ENCODE measurements at places on chromosomes 4 and X. TPM values are rescaled to one million over a fixed set of nuclear protein-coding genes. Genes with fewer than 3 reads are reported as not detected.

Gene FGFRL1
- total RNA-seq, result 48.5 TPM

DNA sequence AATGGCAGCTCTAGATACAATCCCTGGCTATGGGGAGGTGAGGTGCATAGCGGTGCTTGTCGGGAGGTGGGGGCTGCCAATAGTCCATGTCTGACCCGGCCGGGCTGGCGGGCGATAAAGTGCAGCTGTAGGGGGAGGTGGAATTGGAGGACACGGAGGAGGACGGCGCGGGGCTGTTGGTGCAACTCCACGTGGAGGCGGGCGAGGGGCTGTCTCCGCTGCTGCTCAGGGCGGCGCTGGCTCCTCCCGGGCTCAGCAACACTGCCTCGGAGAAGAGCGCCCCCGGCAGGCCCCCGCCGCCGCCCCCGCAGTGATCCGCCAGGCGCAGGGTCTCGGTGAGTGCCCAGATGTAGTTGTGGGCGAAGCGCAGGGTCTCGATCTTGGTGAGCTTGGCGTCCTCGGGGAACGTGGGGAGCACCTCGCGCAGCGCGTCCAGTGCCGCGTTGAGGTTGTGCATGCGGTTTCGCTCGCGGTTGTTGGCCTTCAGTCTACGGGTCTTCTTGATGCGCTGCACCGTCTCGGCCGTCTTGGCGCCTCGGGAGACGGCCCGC is 1.3 kb downstream of the NEUROG2 start:
- DNase-seq, result no peak

DNA sequence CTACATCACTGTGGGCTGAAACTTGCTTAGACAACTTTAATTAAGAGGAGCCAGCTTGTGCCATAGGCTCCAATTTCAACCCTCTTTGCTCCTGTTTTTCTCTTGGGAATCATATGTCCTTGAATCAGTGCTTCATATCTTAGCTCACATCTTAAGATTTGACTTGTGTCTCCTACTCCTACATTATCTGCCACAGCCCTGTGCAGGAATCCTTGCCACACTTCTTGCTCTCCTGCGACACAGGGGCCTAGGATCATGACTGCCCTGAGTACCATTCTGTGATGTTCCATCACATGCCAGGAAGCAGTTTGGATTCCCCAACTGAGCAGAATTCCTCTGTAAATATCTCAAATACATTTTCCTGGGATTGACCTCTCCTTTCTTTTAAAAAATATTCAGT is 36.4 kb downstream of the ARSJ start:
- no peak for DNase-seq

- DNase-seq, result no peak
These were observed 40.7 kb downstream of the FAM184B start for GRCh38 chr4:17740702-17741101.

- no peak for DNase-seq
These were observed 24.5 kb downstream of the GIMD1 start for GRCh38 chr4:106343865-106344646.

DNA sequence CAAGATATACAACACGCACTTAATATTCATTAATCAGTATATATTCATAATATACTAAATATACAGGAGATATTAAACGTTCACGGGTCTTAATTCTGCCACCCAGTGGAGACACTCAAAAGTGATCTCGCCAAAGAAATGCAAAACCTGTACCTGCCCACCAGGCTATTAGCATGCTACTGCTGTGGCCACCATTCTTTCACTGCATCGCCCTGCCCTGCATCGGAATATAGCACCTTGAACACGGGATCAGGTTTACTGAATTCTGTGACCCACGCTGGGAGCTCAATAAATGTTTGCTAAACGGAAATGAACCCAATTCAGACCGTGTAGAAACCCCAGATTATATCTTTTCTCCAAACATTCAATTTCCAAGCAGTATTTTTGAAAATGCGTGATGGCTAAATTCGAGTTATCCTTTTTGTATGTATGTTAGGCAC is 840 bp upstream of the CLCN3 start:
- DNase-seq, result peak; percentile 73

Gene ARL13A
- not detected for total RNA-seq

Gene NEXMIF
- total RNA-seq, result 0.17 TPM

- DNase-seq, result no peak
These were observed 522.9 kb downstream of the FAT4 start for GRCh38 chr4:125837493-125838201.

- peak; percentile 24 for DNase-seq
These were observed 72.9 kb upstream of the ENOX2 start for GRCh38 chrX:130975947-130976346.

Gene RGN
- total RNA-seq, result 1.6 TPM

Gene MAML3
- total RNA-seq, result 2.0 TPM

- DNase-seq, result no peak
These were observed 44.5 kb upstream of the ATXN3L start for GRCh38 chrX:13364230-13364857.

Gene DRD5
- not detected for total RNA-seq

Gene EPHA5
- under 0.01 TPM for total RNA-seq

- no peak for DNase-seq
These were observed 262.1 kb upstream of the GPC4 start for GRCh38 chrX:133677123-133678063.

DNA sequence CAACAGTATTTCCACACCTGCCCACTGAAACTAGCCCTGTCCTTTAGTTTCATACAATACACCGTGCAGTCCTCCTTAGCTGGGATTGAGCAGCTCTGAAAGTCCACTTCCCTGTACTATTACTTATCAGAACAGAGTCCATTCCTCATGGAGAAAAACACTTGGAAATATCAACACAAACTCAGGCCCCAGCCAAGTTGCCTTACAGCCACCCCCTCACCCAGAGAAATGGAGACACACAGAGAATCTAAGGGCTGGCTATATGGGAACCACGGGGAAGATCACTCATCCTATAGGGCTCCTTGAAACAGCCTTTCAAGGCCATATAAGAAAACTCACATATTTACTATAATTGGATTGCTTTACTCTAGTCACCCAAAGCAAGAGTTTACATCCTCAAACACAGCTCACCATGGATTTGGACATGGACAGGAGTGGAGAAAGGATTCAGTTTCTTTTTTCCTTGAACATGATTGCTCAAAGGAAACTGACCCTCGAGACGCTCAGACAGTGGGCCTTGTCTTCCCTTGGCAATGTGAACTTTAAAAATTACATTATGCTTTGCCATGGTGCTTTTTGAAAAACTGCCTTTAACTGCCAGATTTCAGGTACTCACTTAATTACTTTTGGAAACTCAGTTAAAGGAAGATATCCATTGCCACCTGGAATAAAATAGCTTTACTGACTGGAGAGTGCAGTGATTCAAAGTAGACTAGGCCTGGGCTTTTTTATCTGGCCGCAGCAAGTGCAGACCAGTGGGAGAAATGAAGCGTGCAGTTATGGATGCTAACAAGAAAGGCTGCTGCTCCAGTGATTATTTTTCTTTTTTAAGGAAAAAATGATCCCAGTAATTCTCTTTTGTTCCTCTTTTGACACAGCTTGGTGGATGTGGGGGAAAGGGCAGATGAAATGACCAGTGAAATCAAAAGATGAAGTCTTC is 1.6 kb downstream of the SCARB2 start:
- DNase-seq, result no peak

GRCh38 chrX:129981752-129982299 is 609 bp upstream of the BCORL1 start:
- DNase-seq, result no peak

DNA sequence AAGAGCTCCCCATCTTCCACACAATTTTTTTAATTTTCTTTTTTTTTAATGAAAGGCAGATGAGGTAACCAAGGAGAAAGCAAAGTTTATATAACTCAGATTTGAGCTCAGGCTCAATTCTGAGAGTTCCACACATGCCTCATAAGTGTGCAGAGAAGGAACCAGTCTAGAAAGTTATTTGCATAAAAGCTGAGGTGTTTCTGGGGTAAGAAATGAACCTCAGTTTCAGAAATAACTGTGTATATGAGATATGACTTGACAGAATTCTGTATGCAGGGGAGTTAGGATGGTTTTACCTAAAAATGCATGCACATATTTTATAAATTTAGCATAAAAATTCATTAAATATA is 51.3 kb downstream of the DTHD1 start:
- no peak for DNase-seq

DNA sequence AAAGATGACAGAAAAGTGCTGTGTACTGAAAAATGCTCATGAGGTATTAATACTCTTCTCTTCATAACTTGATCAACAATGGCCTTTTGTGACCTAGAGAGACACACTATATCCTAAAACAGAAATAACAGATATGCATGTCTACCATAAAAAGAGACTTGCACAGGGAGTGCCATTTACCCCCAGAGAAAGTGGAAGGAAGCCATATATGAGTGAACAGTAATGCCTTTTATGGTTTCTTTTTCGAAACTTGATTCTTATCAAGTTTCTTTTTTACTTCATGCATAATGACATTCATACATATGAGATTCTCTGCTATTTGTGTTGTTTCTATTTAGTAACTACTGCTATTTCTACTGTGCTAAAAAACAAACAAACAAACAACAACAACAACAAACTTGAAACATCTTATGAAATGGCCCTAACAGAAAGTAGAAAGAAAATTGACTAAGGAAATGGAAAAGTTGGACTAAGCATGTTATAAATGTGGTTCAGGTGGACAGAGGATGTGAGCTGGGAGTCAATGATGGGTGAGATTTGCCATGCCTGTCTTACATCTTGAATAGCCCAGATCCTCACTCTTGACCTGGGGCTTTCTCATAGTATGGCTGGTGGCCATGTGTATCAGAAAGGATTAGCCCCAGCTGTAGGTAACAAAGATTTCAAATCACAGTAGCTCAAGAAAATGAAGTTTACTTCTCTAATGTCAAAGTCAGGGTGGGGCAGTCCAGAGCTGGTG is 43.8 kb downstream of the GEMIN8 start:
- no peak for DNase-seq

DNA sequence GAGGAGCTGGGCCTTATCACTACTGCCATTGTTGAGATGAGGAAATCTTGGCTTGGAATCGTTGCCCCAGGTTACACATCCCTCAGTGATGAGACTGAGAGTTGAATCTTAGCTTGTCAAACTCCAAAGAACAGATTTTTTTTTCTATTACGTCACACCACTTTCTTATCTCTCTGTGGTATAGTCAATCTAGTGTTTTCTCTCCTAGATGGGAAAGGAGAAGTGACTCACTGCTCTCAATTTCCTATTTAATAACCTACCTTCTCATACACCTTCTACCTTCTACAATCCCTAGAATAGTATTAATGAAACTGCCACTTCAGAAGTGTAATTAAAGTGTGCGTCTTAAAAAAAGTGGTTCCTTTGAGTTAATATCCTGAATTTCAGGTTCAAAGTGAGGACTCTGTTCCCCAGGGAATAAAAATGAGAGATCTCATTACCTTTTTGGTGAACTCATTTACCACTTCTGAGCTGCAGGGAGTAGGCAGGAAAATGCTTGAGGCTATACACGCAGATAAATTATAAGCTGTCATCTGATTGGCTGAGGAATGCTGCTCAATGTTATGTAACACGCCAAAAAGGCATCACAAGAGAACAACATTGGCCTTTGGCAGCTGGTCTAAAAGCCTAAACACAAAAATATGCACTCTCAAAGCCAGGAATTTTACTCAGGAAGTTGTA is 59.3 kb downstream of the MAD2L1 start:
- DNase-seq, result peak; percentile 31

- no peak for DNase-seq
These were observed 60.4 kb downstream of the MCF2 start for GRCh38 chrX:139647597-139647996.

- DNase-seq, result peak; percentile 88
These were observed 33.4 kb downstream of the C4orf54 start for GRCh38 chr4:99624141-99624719.

DNA sequence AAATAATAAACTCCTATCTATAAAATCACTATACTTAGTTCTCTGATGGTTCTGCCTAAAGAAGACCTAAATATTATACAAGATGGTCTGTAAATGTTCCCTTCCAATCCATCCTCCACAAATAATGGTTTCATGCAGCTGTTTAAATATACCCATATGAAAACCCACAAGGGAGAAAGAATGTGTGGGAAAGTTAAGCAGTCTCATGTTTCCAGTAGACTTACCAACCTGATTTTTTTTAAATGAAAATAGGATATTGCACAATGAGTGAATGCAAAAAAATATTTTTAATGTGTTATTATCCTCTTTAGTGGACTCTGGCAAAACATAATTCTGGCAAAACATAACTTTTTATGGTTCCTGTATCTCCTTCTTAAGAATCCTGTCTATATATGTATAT is 23.3 kb downstream of the CAMK2D start:
- peak; percentile 48 for DNase-seq

Gene SPRY1
- 7.9 TPM for total RNA-seq

DNA sequence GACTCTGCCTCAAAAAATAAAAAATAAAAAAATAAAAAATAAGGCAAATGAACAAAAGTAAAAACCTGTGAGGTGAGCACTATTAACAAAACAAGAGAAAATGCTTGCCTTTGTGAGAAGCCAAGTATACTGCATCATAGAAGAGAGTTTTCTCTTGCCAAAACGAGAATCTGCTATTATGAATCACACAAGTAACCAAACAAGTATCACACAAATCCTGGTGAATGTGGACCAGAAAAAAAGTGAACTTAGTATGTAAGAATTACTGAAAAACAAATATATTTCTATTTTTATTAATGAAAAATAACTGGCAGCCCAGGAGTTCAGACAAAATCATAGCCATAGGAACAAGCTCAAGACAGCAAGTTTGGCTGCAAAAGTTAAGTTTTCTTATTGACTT is 193.5 kb downstream of the PDGFC start:
- DNase-seq, result no peak
